ENCODE measurements at places on chromosomes 2 and 18.

DNA sequence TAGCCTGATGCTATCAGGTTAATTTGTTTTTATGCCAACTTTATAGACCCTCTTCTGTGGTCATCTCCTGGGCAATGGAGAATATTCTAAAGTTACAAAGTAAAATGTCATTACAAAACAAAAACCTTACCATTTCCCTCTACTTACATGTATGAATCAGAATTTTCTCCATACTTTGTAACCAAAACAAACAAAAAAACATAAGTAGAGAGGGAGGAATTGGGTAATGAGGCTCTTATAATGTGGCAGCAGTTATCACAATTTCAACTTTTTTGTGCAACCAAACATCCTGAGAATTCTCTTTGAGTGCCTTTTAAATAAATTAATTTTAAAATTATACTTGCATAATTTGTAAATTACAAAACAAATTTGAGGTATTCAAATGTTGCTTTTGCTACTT, 332.8 kb downstream of the TXNL1 start:
- no peak for DNase-seq

- DNase-seq: no peak
Observed at GRCh38 chr2:153106802-153107477, 371.6 kb downstream of the RPRM start.

- DNase-seq: no peak
Observed at GRCh38 chr2:234425639-234426603, 71.0 kb downstream of the ARL4C start.

GRCh38 chr18:50836521-50836957, 16.7 kb upstream of the MRO start:
- DNase-seq: peak; percentile 21

GRCh38 chr2:46770622-46771021, 145.0 kb downstream of the MCFD2 start:
- no peak for DNase-seq

DNA sequence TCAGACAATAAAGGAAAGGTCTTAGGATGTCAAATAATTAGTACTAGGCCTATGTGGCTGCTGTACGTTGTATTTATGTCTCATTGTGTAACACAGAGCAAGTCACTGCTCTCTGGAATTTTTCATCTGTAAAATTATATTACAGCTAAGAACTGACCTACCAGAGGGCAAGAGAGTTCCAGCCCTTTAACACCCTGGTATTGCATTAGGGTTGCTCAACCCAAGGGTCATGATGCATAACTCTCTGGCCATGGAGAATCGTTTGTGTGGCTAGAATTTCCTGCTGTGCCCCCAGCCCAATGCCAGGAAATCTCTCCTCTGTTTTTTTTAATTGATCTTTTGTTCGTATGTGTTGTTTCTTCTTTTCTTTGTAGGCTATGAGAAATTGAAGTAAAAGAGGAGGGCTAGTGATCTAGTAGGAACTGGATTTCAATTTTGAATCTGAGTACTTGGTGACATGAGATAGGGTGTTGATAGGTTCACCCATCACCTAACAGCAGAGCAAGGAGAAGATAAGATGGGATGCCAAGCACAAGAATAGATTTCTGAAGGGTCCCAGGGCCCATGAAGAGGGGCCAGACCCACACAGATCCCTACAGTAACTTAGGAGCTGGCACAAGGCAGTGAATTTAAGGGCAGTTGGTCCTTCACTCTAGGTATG, 571.2 kb upstream of the TNP1 start:
- no peak for DNase-seq

DNA sequence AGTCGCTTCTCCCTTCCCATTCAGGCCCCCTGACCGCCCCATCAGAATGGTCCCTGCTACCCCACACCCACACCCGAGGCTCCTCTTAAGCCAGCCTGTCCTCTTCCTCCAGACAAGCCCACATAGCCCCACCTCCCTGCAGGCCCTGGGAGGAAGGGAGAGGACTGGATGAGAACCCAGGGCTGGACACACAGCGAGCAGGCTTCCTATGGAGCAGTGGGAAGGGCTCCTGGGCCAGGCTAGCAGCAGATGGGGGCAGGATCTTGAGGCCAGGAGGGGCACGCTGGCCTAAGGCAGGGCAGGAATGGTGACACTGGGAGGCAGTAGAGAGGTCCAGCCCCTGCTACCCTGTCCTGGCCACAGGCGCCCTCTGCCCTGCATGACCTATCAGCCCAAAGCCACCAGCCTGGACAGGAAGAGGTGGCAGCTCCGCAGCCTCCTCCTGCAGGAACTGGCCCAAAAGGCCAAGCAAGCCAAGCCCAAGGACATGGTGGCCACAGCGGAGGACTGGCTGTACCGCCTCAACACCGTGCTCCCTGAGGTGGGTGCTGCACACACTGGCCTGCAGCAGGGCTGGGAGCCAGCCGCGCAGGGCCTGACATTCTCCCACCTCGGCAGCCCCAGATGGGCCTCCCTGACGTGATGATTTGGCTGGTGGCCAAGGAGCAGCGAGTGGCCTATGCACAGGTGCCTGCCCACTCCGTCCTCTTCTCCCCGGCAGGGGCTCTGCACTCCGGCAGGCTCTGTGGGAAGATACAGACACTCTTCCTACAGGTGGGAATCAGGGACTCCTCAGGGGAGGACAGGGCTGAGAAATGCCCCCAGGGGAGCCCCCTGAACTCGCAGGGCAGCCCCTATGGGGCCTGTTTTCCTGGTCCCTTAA, 43.3 kb downstream of the FER1L5 start:
- DNase-seq: peak; percentile 40

- no peak for DNase-seq
Observed at GRCh38 chr18:62214790-62215189, 27.7 kb downstream of the RELCH start.

- no peak for DNase-seq
Observed at GRCh38 chr2:31002537-31003150, 135.6 kb downstream of the GALNT14 start.

GRCh38 chr18:57436191-57436964, 1.2 kb downstream of the ONECUT2 start:
- no peak for DNase-seq

GRCh38 chr2:123419976-123420375, 605.1 kb upstream of the CNTNAP5 start:
- DNase-seq: no peak

DNA sequence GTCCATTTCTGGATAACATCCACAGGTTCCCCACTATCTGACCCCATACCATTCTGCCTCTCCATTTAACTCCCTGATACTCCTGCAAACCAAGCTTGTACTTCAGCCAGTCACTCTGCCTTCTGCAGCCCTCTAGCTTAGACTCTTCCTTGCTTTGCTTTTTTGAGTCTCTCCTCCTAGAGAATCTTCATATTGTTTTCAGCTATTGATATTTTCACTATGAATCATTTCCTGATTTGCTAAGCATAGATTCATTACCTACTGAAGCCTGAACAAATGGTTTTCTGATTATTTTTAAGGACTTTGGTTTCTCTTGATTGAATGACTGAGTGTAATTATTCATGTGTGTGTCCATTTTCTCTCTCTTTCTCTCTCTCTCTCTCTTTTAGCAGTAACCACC, 2102.3 kb upstream of the CELF4 start:
- no peak for DNase-seq

GRCh38 chr18:28584731-28585130, 407.8 kb upstream of the CDH2 start:
- DNase-seq: no peak

GRCh38 chr18:21047126-21047525, 64.5 kb downstream of the ROCK1 start:
- DNase-seq: no peak

DNA sequence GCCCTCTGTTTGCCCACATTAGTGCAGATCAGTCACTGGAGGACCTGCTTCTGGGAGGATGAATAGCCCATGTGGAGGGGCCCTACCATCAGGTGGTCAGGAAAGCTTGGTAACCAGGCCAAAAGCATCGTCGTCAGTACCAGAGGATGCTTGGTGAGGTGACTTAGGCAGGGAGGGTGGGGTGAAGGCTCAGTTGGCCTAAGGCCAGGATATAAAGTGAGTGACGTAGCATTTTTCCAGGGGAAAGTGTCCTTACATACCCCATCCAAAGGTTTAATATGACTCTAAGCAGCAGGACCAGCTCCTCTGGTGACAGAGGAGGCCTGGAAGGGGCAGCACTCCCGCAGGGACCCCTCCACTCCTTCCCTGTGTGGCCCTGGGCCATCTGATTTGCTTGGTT, 27.7 kb upstream of the DNMT3A start:
- no peak for DNase-seq

- DNase-seq: no peak
Observed at GRCh38 chr2:241519669-241520068, 11.3 kb upstream of the STK25 start.

DNA sequence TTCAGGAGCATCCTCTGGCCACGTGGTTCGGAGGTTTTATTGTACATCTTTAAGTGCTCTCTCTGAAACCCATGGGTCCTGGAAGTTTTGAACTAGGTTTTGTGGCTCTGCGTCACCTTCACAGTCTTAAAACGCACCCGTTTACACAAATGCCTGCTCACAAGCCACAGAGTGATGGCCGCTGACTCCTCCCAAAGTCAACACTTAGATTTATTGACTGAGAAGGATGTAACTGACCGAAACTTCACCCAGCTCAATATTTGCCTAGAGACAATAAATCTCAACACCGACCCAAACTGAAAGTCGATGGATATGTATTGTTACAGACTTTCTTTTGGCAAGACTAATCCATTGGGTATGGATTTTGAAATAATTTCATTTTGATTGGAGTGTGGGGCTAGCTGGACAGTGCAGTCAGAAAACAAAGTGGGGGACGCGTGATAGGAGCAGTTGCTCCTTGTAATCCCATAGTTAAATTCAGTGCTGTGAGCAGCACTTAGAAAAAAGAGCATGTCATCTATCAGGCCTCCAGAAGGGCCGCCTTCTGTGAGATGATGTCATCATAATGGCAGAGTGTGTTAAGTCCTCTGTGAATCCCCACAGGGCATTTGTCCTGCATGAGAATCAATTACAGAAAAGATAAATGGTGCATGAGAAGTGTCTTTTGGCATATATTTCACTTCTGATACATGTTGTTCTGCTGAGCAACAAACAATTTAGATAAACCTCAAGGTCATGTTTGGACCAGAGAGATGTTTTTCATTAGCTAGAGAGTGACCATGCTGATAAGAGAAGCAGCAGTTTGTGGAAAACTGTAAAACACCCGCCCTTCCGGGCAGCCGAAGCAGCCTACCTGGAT, 183.7 kb downstream of the INO80D start:
- DNase-seq: no peak

DNA sequence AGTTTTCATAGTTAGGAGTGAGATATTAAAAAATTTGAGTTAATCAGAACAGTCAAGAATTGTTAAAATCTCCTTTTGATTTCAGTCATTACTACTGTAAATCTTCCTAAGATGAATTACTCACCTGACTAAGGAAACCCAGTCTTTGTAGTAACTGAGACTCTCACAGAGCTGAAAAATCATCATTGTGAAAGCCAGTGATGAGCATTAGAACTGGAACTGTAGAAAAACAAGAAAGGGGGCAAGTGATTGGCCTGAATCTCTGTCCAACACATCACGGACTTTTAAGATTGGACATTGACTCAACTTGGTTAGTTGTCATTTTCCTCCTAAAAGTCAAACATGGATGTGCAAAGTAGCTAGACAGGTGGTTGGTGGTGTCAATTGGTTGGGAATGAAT, 21.9 kb downstream of the SETBP1 start:
- no peak for DNase-seq

- no peak for DNase-seq
Observed at GRCh38 chr18:44526705-44527415, 153.8 kb upstream of the SETBP1 start.

DNA sequence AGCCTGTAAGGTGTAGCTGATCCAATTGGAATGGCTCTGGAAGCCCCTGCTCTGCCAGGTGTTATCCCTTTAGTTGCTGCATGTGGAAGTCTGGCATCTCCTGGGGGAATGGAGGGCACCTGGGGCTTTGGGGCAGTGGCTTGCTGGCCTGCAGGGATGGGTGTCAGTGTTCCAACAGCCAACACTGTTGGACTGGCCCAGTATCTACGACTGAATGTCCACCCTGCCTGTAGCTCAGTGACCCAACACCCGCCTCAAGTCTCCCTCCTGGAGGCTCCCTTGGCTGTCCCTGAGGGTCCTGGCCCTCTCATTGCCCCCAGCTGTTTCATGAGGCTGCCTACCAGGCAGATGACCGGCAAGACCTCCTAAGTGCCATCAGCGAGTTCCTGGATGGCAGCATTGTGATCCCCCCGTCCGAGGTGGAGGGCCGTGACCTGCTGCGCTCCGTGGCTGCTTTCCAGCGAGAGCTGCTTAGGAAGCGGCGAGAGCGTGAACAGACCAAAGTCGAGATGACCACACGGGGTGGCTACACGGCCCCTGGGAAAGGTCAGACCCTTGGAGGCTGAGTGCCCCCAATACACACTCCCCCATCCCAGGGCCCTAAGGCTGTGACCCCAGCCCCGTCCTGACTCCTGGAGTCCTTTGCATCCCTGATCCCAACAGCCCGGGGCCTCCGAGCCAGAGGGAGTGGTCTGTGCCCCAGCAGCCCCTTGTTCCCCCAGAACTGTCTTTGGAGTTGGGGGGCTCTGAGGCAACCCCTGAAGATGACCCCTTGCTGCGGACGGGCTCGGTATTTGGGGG, 7.7 kb downstream of the SLC4A3 start:
- no peak for DNase-seq

GRCh38 chr2:33765122-33765521, 166.0 kb upstream of the FAM98A start:
- no peak for DNase-seq

GRCh38 chr2:152565884-152566727, 151.2 kb downstream of the PRPF40A start:
- no peak for DNase-seq

GRCh38 chr2:233267516-233268245, 16.2 kb downstream of the ATG16L1 start:
- no peak for DNase-seq

DNA sequence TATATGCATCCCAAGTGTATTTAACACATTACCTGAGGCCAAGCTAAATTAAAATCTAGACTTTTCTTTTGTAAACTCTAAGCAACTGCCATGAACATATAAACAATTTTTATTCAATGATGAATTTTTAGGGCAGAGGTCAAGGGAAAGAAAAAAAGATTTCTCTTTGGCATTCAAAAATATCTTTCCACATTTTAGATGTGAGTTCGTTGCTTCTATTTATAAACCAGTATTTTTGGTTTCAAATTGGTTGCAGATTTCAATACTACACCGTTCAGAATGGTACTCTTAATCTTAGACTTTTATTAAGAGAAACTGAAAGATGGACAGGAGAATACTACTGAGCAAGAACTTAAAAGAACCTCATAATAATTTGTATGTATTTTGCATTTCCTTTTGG, 293.6 kb upstream of the CCDC68 start:
- DNase-seq: no peak

DNA sequence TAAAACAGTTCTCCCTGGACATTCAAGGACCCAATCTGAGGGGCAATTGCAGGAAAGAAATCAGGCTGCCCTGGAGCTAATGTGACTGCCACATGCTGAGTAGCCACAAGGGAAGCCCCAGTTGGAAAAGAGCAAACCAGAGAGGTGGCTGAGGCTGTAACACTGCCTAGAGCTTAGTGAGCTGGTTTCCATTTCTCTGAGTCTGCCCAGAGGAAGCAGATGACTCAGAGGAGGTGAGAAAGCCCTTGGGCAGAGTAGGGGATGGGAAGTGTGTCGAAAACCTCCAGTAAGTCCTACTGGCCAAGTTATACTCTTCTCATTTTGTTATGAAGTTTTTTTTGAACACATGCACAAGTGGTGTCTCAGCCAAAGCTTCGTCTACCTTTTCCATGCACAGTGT, 753.0 kb downstream of the CNTNAP5 start:
- DNase-seq: no peak

- DNase-seq: peak; percentile 68
Observed at GRCh38 chr2:73085691-73086090, 14.2 kb upstream of the SFXN5 start.

Measured in NCI-H2081 (cell line).